Pancreas (tissue), 10 donors: ENCODE measurements at places on chromosomes 16 and 17. TPM values are rescaled to one million over a fixed set of nuclear protein-coding genes. Genes with fewer than 3 reads are reported as not detected.

The TBC1D3D gene
- polyA plus RNA-seq, result 4.3 TPM

The PRSS22 gene
- 48.7 TPM for polyA plus RNA-seq

The MIEN1 gene
- polyA plus RNA-seq, result 54.4 TPM

The PLEKHG4 gene
- 28.5 TPM for polyA plus RNA-seq

The KRT32 gene
- 0.05 TPM for polyA plus RNA-seq
